ENCODE measurements at places on chromosomes 5 and 9.
A peak's percentile ranks its signal among the peaks of the same experiment; 100 is the strongest.

GRCh38 chr5:39217365-39218281, 1.7 kb downstream of the FYB1 start:
- peak; percentile 54 for DNase-seq

DNA sequence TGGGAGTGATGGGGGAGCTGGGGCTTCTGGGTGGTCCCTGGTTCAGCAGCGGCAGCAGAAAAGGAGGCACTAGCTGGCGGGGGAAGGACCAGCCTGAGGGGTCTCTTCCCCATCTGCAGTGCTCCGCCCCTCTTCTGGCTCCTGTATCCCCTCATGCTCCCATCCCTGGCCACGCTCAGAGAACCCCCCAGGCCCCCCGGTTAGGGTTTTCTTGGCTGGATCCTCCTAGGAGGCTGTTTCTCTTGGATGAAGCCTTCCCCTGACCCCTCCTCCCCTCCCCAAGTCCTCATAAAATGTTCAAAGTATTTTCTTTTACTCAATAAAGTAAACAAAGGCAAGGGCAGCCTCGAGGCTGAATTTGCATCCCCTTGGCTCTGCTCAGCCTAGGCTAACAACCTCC, 60.8 kb downstream of the FGF18 start:
- no peak for DNase-seq

DNA sequence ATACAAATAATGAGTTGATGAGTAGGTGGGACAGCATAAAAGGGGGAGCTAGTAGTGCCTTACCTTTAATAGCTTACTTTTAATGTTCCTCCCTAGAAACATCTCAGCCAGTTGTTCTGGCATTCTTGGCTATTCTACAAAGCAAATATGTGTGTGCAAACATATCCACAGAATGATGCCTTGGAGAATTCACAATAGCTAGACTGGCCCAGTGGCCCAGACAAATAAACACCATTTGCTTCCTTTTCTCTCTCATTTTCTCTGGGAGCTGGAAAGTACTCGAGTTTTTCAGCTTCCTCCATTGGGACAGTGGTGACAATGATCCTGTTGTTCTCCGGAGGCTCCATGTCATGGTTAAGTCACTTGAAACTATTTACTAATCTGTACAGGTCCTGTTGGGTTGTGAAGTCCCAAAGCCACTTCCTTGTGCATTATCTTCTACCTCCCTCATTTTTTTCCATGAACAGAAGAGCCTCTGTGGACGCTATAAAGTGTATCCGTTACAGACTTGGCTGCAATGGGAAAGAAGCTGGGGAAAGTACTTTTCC, 122.9 kb downstream of the DMAC1 start:
- DNase-seq, result no peak

DNA sequence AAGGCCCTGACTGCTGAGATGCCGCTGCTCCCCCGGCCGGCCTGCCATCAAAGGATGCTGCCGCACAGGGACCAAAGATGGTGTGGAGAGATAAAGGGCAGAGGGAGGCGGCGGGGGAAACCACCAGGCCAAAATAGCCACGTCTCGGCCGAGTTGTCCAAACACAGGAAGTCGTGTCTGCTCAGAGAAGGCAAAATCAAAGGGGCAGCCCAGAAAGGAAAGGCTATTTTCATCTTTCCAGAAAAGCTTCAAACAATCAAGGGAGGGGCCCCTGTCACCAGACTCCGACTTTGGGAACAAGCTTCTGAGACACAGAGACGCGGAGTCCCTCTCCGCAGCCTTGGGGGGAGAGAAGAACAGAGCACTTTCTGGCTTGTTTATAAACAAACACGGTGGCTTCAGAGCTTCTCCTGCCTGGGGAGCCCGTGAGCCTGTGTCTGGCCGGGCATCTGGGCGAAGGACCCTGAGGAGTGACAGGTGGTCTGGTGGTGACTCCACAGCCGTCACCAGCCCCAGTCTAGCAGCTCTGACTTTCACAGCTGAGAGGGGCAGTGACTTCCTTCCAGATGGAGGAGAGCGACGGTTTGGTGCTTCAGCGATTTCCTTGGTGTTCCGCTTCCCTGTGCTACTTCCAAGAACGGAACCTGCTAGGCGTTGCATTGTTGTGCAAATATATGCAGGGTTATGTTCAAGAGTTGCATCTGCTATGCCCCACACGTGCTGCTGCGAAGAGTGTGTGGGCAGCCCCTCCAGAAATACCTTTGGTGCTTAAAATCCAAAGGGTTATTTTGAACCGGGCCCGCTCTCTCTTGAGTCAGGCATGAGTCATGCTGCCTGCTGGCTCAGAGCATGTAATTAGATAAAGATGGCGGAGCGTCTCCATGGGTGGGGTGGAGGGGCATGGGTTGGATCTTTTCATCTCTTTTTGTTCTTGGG, 24.0 kb downstream of the ADAMTSL2 start:
- peak; percentile 56 for DNase-seq

DNA sequence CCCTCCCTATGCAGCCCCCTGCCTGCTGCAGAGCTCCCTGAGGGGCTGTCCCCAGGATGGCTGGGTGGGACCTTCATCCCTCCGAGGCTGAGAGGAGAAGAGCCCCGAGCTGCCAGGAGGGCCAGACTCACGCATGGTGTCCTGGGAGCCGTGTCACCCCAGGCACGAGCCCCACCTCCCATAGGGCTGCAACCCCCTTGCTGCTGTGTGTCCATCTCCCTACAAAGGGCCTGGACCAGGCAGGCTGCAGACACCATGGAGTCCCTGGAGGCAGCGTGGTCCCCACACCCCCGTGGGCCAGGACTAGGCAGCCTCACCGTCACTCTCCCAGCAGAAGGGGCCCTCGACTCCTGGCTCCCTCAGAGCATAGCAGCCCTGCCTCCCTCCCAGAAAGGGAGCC, 11.2 kb upstream of the SEC16A start:
- no peak for DNase-seq

DNA sequence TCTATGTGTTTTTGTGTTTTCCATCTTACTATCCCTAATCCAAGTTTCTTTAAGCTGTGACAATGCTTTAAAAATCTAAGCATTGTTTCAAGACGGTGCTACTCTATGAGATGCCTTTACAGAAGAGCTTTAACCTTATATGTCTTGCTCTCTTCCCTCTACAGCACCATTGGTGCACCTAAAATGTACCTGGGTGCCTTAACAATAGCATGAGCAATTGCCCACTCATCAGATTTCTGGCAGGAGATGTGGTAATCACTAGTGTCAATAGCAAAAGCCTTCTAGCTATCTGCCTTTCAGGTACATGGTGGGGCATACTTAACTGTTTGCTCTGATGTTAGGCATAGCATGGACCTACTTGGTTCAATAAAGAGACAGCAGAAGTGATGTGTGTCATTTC, 222.3 kb upstream of the KIF2A start:
- DNase-seq, result no peak

DNA sequence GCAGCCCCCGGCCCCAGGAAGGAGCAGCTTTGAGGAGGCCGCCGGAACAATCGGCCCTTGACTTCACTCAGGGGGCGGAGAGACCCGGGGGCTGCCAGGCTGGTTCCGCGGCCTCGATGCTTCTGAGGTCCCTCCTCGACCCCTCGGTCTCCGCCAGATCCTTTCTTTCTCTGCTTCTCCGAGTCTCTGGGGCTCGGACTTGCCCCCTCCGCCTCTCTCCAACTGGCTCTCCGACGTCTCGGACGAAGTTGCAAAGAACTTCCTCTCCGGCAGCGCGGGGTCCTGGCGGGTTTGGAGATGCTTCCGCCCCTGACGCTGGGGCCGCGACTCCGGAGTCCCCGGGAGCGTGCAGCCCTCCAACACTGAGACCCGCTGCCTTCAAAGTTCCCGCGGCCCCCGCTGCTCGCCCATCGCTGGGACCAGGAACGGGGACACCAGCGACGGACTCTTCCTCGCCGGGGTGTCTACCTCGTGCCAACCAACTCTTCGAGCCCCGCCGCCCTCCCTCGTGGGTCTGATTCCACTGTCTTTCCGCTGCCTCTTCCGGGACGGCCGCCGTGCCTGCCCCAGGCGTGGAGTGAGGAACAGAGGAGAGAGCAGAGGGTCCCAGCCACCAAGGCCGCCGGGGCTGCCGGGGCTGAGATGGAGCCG, 7.0 kb downstream of the PAX5 start:
- DNase-seq, result no peak

GRCh38 chr5:143019614-143020515, 249.7 kb downstream of the ARHGAP26 start:
- no peak for DNase-seq

DNA sequence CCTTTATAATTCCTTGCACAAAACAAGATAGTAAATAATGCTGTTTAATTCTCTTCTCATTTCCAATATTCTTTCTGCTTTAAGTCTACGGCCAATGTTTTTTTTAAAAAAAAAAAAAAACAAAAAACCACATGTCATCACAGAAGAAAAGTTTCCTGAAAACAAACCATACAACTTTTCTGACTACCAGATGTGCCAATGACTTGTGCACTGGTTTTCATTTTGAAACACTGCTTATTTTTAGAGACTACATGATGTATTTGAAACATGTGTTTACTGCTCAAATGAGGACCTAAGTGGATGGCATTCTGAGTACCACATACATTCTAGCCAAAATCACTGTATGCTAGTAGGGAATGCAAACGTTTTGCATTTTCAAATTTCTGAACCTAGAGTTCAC, 167.9 kb downstream of the GLIS3 start:
- DNase-seq, result no peak

GRCh38 chr5:18772475-18772874, 1138.2 kb downstream of the TAF11L14 start:
- DNase-seq, result no peak

DNA sequence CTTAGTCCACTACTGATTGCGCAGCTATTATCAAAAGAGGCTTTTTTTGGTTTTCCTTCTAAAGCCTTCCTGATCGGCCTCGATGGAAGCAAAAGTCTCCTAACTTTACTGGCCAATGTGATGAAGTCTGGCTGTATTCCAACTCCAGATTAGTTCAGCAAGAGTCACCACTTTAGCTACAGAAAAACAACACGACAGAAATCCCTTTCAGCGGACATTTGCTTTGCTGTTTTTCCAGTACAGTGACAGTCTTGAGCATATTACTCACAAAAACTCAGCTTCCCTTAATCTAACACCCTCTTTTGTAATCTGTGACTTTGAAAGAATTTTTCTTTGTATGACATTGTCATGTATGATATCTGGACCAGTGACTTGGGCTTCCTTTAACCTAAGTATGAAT, 95.7 kb downstream of the HOMER1 start:
- no peak for DNase-seq

DNA sequence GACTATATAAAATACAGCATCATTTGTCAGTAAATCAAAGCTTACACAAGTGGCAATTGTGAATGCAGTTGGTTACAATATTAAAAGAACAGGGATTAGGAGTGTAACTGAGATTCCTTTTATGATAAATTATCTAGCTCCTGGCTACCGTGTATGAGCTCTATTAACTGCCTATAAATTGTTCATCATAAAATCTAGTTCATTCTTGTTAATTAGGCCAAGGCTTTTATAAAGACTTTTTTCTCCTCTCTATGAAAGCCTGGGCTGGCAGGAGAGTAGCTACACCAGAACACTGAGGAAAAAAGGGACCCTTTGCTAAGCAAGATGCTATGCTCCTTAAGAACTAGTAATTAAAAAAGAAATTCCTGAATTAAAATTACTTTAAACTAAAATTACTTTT, 132.4 kb upstream of the MEF2C start:
- DNase-seq, result no peak

DNA sequence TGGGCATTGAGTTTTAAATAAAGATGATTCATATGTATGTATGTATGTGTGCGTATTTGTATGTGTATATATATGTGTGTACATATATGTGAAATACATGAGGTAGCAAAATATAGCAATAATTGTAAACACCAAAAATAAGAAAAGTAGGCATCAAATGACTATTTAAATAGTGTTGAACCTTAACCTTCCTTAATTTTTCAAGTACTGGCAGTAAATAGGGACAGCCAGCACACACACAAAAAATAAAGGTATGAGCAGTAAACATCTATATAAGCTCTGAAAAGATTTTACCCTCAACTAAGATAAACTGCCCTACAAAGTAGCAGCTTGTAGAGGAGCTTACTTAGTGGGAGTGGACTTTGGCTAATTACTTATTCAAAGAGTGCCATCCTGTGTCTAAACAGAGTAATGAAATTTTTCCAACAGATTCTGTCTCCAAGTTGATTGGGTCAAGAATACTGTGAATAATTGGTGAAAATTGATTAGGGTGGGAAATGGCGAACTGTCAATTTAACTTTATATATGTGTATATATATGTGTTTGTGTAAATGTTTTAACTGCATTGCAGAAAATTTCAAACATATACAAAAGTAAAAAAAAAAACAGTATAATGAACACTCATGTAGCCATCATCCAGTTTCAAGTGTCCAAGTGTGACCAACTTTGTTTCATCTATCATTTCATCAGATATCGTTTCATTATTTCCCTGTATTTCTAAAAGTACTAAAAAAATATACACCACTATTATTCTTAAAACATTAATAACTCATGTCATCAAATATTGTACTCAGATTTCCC, 2.0 kb upstream of the ADAMTS6 start:
- DNase-seq, result no peak

- no peak for DNase-seq
Measured at GRCh38 chr9:109422641-109423040, 75.5 kb downstream of the PTPN3 start.

- no peak for DNase-seq
Measured at GRCh38 chr9:133609311-133610098, at the start of gene FAM163B. Gene FAM163B (minus strand): TSS chr9:133609389. CDS start chr9:133580223, 29,166 bp downstream.

DNA sequence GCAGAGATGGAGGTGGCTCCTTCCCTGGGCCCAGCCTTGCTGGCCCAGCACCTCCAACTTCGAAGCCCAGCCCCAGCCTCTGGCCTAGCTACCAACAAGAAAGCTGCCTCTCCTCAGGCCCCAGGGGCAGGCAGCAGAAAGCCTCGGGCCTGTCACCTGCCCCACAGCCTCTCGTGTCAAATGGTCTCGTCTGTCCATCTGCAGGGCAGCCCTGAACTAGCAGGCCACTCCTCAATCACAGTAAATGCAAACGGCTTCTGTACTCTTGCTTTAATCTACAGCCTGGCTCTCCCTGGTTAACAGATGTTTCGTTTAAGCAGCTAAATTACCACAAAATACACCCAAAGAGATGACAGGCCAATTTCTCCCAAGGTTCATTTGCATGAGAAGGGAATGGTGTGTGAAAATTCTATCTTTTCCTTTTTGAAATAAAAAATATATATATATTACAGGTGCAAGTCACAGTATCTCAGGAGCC, 21.5 kb downstream of the VAV2 start:
- no peak for DNase-seq
